ENCODE measurements at places on chromosomes 6 and 20.

- peak; percentile 43 for DNase-seq
These were observed 8.1 kb upstream of the PFDN4 start for GRCh38 chr20:54199721-54200176.

DNA sequence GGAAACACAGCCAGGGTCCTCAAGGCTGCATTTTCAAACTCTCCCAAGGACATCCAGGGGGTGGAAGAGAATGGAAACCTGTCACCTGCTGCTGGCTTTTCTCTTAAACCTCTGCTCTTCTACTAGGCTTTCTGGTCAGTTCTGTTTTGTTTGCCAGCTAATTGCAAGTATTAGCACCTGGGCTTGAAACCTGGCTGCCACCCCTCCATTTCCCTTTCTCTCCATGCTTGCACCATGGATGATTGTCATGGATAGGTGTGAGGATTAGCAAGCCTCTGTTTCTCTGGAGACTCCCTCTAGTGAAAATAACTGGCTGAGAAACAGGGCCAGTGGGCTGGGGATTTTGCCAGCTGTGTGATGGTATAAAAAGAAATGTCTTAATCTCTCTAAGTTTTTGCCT, 33.0 kb upstream of the GPR6 start:
- peak; percentile 23 for DNase-seq

DNA sequence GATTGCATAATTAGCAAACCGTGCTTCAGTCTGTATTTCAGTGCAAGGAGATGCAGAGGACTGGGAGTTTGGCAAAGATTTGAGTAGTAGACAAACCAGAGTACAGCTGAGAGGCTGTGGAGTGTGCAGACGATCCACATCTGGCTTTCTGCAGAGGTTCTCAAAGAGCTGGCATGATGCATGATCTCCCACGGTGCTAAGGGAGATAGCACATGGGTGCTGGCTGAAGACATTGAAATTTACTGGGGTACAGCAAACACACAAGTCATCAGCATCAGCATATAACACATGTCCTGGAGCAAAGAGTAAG, 79.0 kb upstream of the FAM184A start:
- no peak for DNase-seq

DNA sequence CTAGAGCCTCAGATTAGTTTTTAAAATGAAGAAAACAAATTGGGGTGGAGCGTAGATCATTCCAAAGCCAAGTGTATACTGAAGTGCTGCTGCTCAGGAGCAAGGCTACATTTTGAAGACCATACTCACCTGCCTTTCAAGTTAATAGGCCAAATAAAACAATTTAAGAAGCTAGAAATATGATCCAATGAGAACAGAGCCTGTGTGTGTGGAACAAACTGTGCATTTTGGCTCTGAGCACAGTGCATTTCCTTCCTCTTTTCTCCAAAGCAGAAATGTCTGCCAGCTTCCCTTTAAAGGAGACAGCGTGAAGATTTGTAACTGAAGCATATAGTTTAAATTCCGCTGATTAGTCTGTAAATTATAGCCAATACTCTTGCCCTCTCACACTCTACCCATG, 3.2 kb upstream of the IFNGR1 start:
- DNase-seq: no peak

DNA sequence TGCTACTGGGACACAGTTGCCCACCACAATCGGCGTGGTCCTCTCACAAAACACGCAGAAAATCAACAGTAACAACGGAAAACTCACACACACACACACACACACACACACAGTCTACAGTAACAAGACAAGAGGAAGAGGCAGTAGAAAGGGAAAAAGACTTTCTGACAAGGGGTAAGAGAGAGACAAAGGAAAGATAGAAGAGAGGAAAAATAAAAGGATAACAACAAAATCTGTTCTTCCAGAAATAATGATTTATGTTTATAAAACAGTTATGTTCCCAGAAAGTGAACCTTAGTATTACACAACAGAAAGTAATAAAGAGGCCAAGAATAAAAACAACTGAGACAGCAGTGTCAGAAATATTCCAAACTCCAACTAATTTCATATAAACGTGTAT, 2.9 kb downstream of the RANBP9 start:
- DNase-seq: no peak

DNA sequence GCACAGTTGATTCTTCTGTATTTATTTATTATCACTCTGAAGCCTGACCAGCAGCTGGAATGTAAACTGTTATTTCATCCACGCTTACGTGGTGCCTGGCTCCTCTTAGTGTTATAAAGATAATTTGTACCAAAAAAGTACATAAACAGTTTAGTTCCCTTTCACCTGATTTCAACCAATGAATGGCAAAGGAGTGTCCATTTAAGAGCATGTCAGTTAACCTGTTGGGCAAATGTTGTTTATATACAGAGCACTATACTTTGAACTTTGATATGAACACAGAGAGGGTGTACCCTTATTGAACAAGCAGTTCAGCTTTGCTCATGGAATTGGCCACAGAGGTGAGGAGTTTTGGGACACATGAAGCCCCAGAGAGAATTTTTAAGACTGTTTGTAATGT, 7.2 kb upstream of the CTCFL start:
- no peak for DNase-seq

- DNase-seq: peak; percentile 64
These were observed 2.1 kb upstream of the NRN1 start for GRCh38 chr6:6008648-6009421.

DNA sequence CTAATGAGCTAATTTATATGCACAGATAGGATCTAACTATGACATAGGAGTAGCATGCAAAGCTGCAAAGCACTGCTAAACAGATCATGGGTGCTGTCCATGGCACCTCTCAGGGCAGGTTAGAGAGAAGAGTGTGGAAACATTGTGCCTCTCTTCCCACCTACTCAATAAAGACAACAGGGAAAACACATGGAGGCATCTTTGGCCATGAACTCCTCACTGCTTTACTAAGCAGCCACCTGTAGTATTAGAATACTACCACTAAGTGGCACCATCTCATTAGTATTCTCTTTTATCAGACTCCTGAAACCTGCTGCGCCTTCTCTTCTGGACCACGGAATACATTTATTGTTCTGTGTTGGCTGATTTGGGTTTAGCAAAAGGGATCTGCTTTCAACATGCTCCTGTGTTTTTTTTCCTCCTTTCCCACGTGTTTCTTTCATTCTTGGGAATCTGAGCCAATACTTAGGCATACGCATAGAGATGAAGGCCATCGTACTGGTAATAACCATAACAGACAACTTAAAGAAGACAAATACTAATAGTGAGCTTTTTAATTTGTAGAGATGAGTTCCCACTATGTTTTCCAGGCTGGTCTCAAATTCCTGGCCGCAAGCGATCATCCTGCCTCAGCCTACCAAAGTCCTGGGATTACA, 9.4 kb upstream of the HDDC2 start:
- DNase-seq: peak; percentile 84
